DMS153 (cell line): ENCODE measurements at places on chromosomes 6 and 20.
A peak's percentile ranks its signal among the peaks of the same experiment; 100 is the strongest.

- DNase-seq: no peak
Measured at GRCh38 chr20:21338291-21338690, 35.2 kb downstream of the XRN2 start.

- DNase-seq: no peak
Measured at GRCh38 chr6:39344821-39345280, 22.3 kb upstream of the KCNK16 start.

DNA sequence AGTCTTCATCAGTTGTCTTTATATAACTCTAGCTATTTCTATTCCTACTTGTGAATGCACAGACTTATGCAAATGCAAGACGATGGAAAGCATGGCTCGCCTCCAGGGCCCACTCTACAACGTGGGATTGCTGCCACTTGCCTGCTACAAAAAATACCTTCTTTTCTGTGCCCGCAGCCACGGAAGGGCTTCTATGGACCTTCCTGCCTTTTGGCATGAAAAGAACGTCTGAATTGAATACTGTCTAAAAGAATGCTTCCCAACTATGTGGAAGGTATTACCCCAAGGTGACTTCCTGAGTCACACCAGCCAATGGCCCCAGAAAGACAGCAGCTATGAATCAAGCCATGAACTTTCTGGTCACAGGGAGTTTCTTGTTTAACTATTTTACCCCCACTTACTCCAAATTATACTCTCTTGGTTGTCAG is 261.2 kb downstream of the HIVEP2 start:
- DNase-seq: no peak

DNA sequence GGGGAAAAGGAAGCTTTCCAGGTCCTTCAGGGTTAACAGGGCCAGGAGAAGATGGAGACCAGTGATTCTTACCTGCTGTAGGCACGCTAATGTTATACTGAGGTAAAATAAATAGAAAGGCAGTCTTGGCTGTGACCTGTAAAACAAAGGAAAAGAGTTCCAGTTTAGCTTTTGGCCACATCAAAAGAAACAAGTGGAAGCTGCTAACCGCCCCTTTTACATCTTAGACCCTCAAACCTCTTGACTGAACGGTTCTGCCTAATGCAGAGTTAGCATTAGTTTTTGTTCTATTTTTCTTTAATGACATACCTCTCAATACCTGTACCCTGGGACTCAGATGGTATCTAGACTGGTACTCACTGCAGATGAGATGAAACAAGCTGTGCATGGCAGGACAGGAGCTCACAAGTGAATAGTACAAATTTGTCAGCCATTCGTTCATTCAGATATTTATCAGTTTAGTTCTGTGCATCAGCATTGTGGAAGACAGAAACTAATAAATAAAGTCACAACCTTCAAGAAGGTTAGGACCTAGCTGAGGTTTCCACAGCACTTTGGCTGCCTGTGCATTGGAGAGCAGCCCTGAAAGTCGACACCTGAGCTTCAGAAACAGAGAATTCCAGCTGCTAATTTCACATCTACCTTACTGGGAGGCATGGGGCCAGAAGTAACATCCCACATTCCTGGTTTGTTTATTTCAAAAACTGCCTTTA is 41.0 kb downstream of the TRAM2 start:
- no peak for DNase-seq

DNA sequence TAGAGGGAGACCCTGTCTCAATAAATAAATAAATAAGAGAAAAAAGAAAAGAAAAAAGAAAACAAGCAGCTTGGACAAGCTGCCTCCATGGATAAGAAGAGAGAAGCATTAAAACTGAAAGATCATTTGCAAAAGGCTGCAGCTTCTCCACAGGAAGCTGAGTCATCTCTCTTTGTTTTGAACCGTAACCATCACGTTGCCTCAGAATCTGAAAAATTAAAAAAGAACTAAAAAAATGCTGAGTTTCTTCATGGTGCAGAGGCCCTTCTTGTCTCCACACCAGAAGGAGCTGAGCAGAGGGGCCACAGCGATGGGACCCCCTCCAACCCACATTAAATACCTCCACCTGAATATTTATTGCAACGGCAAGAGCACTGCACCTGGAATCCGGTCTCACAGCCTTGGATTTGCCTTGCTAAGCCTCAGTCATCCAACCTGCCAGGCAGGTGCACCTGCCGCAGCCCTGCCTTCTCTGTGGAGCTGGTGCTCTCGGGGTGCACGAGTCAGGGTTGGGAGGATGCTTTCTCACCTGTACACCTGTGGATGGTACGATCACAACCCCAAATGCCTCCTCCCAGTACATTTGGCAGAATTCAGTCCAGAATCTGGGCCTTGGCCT is 28.1 kb downstream of the TOX2 start:
- peak; percentile 66 for DNase-seq

DNA sequence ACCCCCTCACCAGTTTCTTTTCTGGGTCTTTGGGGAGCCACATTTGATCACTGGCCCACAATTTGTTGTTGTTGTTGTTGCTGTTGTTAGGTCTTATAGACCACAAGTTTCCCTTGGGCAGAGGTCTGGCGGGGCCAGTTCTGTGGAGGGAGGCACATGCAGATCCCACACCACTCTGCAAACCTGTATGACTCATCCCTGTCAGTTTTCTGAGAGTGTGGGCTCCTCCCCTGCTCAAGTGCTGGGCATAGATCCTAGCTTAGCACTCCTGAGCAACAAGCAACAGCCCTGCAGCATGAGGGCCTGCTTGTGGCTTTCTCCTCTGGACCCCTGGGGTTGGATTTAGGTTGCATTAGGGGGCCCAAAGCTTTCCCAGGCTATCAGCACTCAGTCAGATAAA is 411.1 kb upstream of the HTR1E start:
- no peak for DNase-seq

- DNase-seq: no peak
Measured at GRCh38 chr6:15340105-15340601, 94.3 kb downstream of the JARID2 start.

GRCh38 chr20:3871550-3872265 is 17.5 kb upstream of the PANK2 start:
- DNase-seq: no peak

- no peak for DNase-seq
Measured at GRCh38 chr6:135006386-135006914, 48.2 kb downstream of the HBS1L start.
